NCI-H526 treated with DMSO at 0.1 percent for 48 hours (cell line): ENCODE measurements at places on chromosomes 12 and 14.

- DNase-seq: no peak
Measured at GRCh38 chr14:68131907-68132306, 312.3 kb downstream of the RAD51B start.

- no peak for DNase-seq
Measured at GRCh38 chr14:95008445-95009217, 148.7 kb downstream of the DICER1 start.

DNA sequence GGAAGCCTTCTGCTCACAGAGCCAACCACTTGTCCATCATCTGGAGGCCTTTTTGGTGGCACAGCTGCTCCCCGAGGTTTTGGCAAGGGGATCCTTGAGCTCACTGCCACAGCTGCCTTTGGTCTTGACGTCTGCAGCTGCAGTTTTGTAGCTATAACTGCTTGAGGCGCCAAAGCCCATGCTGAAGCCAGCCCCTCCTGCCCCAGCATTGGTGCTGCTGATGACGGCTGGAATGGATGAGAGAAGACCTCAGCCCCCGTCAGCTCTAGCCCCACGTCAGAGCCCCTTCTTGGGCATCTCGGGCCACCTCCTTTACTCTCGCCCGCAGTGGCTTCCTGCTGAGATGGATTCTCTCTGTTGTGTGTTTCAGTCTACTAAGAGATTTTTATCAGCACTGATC is 12.3 kb upstream of the KRT74 start:
- DNase-seq: no peak

GRCh38 chr12:42961395-42961794 is 371.8 kb upstream of the PRICKLE1 start:
- DNase-seq: no peak

DNA sequence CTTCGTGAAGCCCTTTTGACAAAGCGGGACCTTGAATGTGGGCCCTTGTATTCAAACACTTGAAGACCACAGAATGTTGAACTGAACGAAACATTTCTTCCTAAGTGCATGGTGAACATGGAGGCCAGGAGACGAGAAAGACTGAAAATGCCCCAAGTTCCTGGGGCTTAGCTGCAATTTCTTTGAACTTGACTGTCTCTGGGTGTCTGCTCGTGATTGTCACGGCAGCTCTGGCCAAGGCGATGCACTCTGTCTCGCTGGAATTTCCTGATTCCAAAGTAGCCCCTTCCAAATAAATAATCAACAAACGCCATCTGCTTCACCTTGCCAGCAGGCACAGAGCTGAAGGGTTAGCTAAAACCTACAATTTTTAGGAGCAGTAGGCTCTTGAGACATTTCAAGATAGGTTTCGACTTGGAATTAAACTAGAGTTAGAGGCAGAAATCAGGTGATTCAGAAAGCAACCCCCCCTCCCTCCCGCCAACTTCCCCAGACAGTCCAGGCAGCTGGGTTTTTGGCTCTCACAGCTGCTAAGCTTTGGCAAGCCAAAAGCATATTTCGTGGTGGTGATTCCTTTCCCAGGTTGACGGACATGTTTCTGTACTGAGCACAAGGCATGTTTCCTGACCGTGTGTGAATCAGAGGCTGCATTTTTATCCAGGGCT is 13.5 kb upstream of the IRF2BPL start:
- DNase-seq: peak; percentile 39

- DNase-seq: no peak
Measured at GRCh38 chr14:30608533-30609006, 13.5 kb upstream of the SCFD1 start.

GRCh38 chr14:22412926-22413411 is 176.1 kb downstream of the DAD1 start:
- DNase-seq: no peak

DNA sequence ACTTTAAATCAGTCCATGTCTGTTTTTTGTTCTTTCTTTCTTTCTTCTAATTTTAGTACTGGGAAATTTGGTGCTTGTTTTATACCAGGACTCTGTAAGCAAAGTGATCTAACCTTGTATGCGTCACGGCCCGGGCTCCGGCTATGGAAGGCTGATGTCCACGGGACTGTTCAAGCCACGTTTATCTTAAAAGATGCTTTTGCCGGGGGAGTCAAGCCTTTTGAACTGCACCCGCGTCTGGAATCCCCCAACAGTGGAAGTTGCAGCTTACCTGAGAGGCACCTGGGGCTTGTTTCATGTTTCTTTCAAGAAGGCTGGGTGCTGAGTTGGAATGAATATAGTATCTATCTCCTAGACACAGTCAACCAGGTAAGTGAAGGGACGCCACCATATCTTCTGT is 62.2 kb downstream of the TECPR2 start:
- no peak for DNase-seq

DNA sequence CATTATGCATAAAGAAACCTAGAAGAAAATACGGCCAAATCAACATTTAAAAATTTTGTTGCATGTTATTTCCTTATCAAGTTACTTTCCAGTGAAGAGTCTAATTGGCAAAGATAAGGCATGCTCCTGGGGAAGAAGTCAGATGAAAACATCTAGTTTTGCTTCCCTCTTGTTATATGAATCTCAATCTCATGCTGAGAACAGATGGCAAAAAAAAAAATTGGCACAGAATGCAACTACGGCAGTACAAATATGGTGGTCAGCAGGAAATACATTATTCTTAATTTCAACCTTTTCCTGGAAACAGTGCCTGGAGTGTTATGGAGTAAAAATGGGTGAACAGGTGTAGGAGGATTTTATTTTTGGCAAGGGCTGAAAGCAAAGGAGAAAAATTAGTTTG is 32.8 kb downstream of the HECTD4 start:
- DNase-seq: no peak

DNA sequence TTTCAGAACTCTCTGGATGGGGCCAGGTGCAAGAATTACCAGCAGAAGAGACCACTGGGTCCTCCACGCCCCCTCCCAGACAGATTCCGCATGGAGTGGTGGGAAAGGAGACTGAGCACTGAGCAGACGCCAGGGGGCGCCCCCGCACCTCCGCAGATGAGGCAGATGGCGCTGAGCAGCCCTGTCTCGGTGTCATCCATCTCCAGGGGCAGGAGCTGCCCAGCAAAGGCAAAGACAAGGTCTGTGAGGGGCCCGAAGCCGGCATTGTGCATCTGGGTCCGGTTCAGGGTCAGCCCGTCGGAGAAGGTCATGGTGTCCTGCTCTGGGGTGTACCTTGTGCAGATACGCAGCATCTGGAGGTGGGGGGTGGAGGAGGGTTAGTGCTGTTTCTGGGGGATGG is 6.3 kb upstream of the ITGB7 start:
- peak; percentile 49 for DNase-seq

- no peak for DNase-seq
Measured at GRCh38 chr12:121297435-121297991, 1.0 kb upstream of the CAMKK2 start.

DNA sequence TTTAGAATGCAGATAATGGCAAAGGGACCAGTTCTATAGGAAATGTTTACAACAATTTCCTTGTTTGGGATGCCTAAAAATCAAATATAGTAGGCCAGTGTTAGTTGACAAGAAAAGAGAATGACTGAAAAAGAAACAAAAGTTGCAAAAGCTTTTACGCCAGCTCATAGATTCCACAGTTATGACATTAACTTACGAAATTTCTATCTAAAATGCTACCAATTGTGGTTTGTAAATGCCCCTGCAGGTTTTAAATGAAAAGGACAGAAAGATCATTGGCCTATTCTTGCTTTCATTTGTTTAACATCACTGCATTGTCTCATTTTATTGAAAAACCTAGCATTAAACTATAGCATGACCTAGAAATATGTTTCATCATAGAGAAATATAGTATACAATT is 345.8 kb downstream of the CCDC91 start:
- no peak for DNase-seq

GRCh38 chr12:41850046-41850445 is 294.6 kb downstream of the GXYLT1 start:
- no peak for DNase-seq

DNA sequence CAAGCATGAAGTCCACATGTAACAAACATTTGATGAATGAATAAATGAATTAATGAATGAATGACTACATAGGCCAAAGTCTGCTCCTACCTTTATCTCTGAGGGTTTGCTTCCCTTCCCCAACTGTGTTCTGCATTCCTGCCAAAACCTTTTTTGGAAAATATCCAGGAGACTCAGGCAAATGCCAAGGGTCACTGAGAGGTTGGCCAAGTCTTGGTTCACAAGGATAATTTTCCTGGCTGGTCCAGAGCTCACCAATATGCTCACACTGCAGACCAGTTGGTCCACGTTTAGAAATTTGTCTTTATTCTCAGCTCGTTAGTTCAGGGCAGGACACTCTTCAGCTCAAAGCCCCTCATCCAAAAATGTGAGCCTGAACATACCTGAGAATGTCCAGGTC is 10.2 kb downstream of the TMEM233 start:
- no peak for DNase-seq

GRCh38 chr12:74488134-74488533 is 49.5 kb upstream of the ATXN7L3B start:
- DNase-seq: no peak

DNA sequence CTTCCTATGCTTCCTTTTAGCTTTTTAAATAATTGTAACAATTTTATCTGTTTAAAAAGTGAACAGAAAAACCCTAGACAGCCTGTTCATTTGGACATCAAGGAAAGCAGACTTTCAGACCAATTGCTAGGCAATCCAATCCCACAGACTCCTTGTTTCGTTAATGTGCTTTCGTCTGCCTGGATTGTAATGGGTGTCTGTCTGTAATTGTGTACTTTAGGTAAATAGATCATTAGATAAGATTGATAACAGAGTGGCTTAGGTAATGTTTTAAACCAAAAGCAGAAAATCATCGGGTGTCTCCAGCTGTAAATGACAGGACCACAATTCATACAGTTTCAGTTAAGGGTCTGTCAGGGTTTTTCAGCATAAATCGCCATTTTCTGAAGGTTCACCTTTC is 19.6 kb downstream of the CCDC60 start:
- DNase-seq: peak; percentile 93

- DNase-seq: no peak
Measured at GRCh38 chr12:128852885-128853599, at the start of gene GLT1D1. GLT1D1 (plus strand) TSS chr12:128853478; CDS start chr12:128853582, 104 bp downstream.
